ENCODE measurements at places on chromosomes 1 and 21.
A peak's percentile ranks its signal among the peaks of the same experiment; 100 is the strongest.

DNA sequence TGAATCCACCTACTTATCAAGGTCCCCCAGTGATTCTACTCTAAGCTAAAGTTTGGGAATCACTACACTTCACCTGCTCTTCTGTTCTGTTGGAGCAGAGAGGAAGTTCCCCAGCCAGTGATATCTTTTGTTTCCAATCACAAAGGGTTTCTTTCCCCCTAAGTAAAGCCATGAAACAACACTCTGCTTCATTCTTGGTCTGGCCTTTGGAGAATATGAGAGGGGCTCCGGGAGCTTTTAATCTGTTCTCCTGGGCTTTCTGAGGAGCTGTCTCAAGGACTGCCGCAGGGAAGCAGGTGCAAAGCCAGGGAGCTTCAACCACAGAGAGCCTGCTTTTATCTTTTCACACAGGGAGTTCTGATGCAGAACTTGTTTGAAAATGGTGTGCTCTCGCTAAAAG, 10.1 kb upstream of the SLAMF9 start:
- DNase-seq = no peak

DNA sequence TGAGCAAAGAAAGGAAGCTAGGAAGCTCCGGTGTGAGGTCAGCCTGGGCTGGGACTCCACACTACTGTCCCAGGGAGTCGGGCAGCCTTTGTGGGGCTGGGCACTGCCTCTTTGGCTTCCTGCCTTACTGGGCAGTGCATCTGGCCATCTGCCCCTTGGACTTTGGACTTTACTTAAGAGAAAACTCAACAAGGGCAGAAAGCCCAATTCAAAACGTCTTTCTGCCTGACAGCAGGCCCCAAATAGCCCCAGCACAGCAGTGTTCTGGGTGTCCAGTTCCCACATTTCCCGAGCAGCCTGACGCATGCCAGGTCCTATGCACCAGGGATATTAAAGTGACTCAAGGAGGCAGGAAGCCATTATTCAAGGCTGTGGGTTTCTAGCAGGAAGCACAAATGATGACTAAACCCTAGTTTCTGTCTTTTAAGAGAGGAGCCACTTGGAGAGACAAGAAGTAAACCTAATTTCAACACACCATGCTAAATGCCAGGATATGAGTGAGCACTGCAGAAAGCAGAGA, 37.9 kb upstream of the EDEM3 start:
- DNase-seq = peak; percentile 56

DNA sequence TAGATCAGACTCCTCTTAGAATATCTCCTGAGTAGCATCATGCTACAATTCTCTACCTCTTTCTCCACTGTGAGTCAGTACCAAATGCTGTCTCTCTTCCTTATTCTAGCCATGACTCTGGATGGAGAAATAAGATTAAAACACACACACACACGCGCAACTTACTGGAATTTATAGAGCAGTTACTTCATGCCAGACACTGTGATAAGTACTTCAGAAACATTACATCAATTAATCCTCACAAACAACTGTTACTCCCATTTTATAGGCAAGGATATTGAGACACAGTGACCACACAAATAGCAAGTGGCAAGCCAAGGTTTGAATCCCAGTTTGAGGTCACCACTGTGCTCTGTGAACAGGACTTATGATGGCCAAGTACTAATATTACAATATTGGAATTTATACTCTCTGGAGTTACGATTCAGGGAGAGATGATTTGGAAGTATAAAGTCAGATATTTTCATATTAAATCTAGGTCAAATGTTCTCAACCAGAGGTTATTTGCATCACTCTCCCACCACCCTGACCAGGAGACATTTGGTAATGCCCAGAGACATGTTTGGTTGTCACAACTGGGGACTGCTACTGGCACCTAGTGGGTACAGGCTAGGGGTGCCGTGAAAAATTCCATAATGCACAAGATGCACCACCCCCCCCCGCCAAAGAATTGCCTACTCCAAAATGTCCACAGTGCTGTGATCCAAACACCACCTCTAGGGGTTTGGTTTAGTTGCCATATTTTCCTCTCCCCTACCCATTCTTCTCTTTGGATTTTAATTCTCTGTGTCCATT, 221.6 kb downstream of the LTN1 start:
- no peak for DNase-seq

GRCh38 chr1:245871915-245872314, 635.2 kb downstream of the SMYD3 start:
- DNase-seq = no peak

GRCh38 chr1:244273262-244273844, 178.4 kb downstream of the ADSS2 start:
- no peak for DNase-seq

- no peak for DNase-seq
Observed at GRCh38 chr1:201518071-201518470, 11.1 kb upstream of the CSRP1 start.

- DNase-seq = no peak
Observed at GRCh38 chr1:68811806-68812205, 314.9 kb upstream of the DEPDC1 start.

- no peak for DNase-seq
Observed at GRCh38 chr1:18176619-18177018, 69.0 kb downstream of the IGSF21 start.

GRCh38 chr1:243944429-243945160, 94.6 kb upstream of the AKT3 start:
- no peak for DNase-seq

DNA sequence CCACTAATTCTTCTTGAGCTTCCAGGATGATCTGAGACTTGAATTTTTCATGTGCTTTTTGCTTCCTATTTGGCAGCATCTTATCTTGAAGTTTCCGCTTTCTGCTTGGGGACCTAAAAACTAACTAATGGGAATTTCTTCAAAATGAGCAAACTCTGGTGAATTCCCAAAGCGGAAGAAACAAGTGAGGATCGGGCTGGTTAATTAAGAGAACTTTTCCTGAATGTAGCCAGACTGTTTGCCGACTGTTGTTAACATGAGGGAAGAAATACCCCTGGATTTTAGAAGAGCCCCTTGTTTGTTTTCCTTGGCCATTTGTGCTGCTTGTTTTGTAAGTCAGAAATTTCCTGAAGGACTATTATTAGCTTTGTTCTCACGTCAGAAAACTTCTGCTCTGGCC, 6.1 kb upstream of the SELE start:
- DNase-seq = no peak

GRCh38 chr1:241423541-241424479, 66.8 kb upstream of the RGS7 start:
- no peak for DNase-seq

- DNase-seq = no peak
Observed at GRCh38 chr1:226048886-226049285, 13.6 kb upstream of the H3-3A start.

GRCh38 chr1:61124078-61124477, 41.7 kb downstream of the NFIA start:
- no peak for DNase-seq

All from COLO829 (cell line).